Hepatocyte (in vitro differentiated cells): ENCODE measurements at places on chromosomes 2 and 18. TPM values are rescaled to one million over a fixed set of nuclear protein-coding genes. Genes with fewer than 3 reads are reported as not detected.

The RTTN gene
- total RNA-seq, result 10.0 and 14.0 TPM in 2 replicates

The SCN2A gene
- total RNA-seq, result 2.9 and 5.3 TPM in 2 replicates

The PRKAG3 gene
- total RNA-seq, result not detected in 2 replicates

DNA sequence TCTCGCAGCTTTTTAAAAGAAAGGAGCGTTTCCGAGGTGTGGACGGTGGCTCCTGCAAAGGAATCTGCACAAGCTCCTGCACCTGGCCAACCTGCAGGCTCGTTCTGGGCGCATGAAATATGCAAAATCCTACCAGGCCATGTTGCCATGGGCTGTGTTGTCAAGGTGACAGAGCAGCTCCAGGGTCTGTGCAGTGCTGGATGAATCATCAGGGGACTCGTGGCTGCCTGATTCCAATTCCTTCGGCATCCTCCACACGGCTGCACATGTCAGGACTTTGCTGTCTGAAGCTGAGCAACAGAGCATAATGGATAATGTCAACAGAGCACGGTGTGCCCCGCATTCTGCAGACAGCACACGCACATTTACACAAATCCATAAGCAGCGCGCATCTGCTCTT, 120.5 kb downstream of the EIPR1 start:
- DNase-seq, result no peak
- H3K36me3 ChIP-seq, result no peaks in the 10 kb centered on the region
- no peak overlapping the region for H3K27ac ChIP-seq
- no peaks in the 10 kb centered on the region for H3K27me3 ChIP-seq

DNA sequence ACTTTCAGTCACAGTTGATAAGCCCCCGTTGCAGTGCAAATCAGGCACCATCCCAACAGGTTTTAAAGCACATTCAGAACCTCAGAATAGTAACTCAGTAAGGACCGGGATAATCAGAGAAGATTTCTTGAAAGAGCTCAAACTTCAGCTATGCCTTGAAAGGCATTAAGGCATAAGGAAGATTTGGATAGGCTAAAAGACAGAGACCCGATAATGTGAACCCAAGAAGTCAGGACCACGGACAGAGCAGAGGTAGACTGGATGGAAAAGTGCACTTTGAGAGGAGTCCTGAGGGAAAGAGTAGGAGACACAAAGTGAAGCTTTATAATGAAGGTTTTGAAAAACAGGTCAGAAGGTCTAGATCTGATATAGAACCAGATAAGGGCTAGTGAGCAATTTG, 36.9 kb upstream of the KLF7 start:
- no peaks in the 10 kb centered on the region for H3K4me1 ChIP-seq
- H3K27ac ChIP-seq, result no peak overlapping the region
- H3K27me3 ChIP-seq, result peaks cover 5% of the 10 kb centered on the region
- DNase-seq, result peak; percentile 68
